ENCODE measurements at places on chromosomes 3 and 15.

DNA sequence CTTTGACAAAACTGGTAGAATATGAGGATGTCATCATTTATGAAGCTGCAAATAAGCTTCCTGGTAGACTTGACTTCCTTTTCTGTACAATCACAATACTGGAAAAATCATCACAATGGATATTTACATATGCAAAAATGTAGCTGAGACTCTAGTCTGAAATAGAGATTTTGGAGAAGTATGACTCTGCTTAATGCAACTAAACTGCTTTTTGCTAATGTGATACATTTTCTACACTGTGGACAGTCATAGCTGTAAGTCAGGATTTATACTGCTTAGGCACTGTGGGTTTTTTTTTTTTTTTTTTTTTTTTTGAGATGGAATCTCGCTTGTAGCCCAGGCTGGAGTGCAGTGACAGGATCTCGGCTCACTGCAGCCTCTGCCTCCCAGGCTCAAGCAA, 34.5 kb upstream of the ST3GAL6 start:
- no peak for DNase-seq

DNA sequence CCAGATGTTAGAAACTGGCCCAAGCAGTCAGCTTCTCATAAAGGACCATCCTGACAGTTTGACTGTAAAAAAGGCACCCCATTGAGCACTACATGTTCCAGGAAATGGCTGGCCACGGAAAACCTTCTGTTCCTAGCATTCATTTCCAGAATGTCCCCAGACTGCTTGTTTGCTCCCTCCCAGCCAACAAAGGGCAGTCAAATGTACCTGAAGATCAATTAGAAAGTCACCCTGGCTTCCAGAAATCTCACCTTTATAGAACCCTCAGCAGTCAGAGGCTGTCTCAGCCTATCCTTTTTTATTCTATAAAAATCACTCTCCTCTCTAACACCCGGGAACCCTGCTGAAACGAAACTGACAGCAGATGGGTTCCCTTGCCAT, 784 bp upstream of the SAMMSON start:
- no peak for DNase-seq

DNA sequence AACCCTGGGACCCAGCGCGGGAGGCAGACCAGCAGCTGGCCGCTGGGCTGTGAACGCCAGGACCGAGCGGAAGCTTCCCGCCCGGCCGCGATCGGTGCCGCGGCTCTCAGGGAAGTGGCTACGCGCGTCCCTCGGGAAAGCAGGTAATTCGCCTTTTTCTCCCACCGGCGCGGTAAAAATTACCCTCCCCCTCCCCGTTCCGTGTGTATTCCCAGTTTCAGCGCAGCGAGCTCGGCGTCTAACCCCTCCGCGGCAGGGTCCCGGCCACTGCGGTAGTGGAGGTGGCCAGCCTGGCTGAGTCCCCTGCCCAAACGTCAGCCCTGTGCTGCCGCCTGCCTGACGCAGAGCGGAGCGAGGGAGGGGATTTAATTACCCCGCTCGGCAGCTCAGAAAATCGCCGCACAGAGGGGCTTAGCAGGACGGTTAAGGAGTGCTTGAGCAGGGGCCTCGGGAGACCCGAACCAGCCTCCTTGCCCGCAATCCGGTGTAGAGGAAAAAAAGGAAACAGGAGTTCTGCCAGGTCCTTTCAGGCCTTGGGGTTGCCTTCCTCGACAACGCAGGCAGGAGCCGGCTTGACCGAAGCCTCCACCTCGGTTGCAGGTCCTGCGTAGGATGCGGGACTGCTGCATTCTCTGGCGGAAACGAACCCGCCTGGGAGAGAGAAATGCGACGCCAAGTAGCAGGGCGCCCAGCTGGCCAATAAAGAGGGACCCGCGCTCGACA, 2.9 kb downstream of the GATA2 start:
- DNase-seq: no peak

GRCh38 chr3:169453256-169454059, 210.1 kb downstream of the MECOM start:
- no peak for DNase-seq

All from RWPE1 (cell line).